Osteocyte (in vitro differentiated cells): ENCODE measurements at places on chromosomes 7 and 10. TPM values are rescaled to one million over a fixed set of nuclear protein-coding genes. Genes with fewer than 3 reads are reported as not detected.

DNA sequence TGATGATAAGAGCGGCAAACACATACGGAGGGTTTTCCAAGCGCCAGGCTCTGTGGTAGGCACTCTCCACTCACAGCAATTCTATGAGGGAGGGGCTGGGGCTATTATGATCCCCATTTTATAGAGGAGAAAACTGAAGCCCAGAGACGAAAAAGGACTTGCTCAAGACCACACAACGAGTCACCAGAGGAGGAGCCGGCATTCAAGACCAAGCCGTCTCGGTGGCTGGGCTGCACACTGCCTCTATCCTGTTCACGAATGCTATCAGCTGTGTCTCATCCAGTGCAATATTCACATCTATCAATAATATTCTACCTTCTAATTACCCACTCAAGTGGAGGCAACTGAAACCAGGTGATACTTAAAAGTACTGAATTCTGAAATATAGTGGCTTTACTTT lies 67.8 kb upstream of the NMT2 start:
- H3K27ac ChIP-seq, result no peak overlapping the region
- no peaks in the 10 kb centered on the region for H3K4me1 ChIP-seq
- no peak overlapping the region for H3K4me3 ChIP-seq
- DNase-seq, result no peak
- H3K36me3 ChIP-seq, result no peaks in the 10 kb centered on the region
- H3K27me3 ChIP-seq, result no peaks in the 10 kb centered on the region

Gene SLC26A3
- not detected in 2 replicates for total RNA-seq

GRCh38 chr10:69434169-69434568 lies 17.1 kb upstream of the TSPAN15 start:
- H3K4me3 ChIP-seq, result no peak overlapping the region
- peaks cover 15% of the 10 kb centered on the region for H3K4me1 ChIP-seq
- no peak overlapping the region for H3K27ac ChIP-seq
- no peaks in the 10 kb centered on the region for H3K36me3 ChIP-seq
- H3K27me3 ChIP-seq, result peaks cover 3% of the 10 kb centered on the region
- DNase-seq, result no peak

DNA sequence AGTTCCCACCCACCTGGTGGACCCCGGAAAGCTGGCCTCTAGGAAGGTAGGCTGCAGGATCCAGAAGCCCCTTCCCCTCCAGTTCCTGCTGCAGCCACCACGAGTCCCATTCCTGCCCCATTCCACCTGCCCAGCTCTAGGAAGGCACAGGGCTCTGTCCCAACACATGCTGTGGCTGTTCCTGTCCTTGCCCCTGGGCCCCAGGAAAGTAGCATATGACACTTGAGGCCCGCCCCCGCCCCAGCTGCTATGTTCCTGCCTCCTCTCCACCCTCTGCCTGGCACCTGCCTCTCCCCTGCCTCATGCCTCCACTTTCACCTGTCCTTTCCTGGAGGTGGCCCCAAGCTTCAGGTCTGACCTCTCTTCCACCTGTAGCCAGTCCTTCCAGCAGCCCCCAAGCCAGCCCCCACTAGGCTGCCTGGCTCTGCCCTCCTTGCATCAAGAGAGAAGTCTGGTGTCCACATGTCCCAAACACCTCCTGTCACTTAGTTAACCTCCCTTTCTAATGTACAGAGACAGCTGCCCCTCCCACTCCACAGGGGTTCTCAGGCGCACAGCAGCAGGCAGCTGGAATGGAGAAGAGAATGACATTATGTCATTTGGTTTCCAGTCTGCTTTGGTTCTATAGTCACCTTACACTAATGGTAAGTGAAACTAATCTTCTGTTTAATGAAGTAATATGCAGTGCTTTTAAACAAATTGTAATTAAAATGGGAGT lies 22.7 kb downstream of the YKT6 start:
- no peak overlapping the region for H3K4me3 ChIP-seq
- H3K4me1 ChIP-seq, result no peaks in the 10 kb centered on the region
- peaks cover 5% of the 10 kb centered on the region for H3K27me3 ChIP-seq

DNA sequence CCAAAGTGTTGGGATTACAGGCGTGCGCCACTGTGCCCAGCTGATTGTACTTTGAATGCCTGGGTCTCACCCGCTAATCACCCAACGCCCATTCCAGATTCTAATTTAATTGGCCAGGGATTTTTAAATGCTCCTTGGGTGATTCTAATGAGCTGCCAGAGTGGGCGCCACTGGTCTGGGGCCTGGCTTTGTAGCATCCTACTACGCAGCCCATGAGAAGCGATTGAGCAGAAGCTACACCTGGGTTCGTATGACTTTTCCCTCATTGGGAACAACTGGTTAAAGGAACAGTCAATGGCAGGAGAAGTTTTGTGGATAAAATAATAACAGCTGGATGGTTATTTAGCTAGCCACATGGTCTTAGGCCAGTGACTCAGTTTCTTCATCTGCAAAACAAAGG lies 108.0 kb downstream of the SPAG6 start:
- no peak for DNase-seq
- H3K27ac ChIP-seq, result no peak overlapping the region
- H3K27me3 ChIP-seq, result no peaks in the 10 kb centered on the region

Gene DPP6
- not detected in 2 replicates for total RNA-seq

DNA sequence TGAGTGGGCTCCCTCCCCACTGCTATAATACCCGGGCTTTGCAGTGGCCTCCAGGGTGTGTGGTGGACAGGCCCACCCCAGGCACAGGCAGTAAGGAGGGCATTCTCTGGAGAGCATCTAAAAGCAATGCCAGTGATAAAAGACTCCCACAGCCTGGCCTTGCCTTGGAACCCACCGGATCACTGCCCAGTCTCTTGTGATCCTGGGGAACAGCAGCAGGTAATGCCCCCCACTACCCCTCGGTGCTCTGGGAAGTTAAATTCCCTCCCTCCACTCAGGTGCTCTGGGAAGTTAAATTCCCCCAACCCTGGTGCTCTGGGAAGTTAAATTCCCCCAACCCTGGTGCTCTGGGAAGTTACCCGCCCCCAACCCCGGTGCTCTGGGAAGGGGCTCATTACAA lies 565.2 kb downstream of the TCERG1L start:
- H3K27ac ChIP-seq, result no peak overlapping the region
- no peak overlapping the region for H3K4me3 ChIP-seq
- H3K4me1 ChIP-seq, result no peaks in the 10 kb centered on the region
- no peaks in the 10 kb centered on the region for H3K27me3 ChIP-seq
- no peaks in the 10 kb centered on the region for H3K36me3 ChIP-seq
- DNase-seq, result no peak

Gene ELAPOR2
- 23.6 and 25.7 TPM in 2 replicates for total RNA-seq

Gene GPR22
- not detected in 2 replicates for total RNA-seq

Gene GPR26
- total RNA-seq, result not detected in 2 replicates
